Mammary microvascular endothelial cell (primary cell): ENCODE measurements at places on chromosomes 11 and 22. TPM values are rescaled to one million over a fixed set of nuclear protein-coding genes. Genes with fewer than 3 reads are reported as not detected.

The CD248 gene
- 0.07 and 0.25 TPM in 2 replicates for total RNA-seq

The GRM5 gene
- 0.07 and 0.15 TPM in 2 replicates for total RNA-seq

The GDPD4 gene
- not detected in 2 replicates for total RNA-seq

The DYNC2H1 gene
- 1.6 and 3.6 TPM in 2 replicates for total RNA-seq

The SLC22A25 gene
- not detected in 2 replicates for total RNA-seq

The MFRP gene
- total RNA-seq = 0.07 TPM in 1 of 2 replicates, not detected in the other

The EXPH5 gene
- total RNA-seq = under 0.01 and 0.15 TPM in 2 replicates

The PARVG gene
- 0.13 and 0.44 TPM in 2 replicates for total RNA-seq

The SIAE gene
- total RNA-seq = 13.9 and 14.9 TPM in 2 replicates

The PACSIN3 gene
- total RNA-seq = 8.3 and 12.8 TPM in 2 replicates

The ANGPTL5 gene
- total RNA-seq = not detected in 2 replicates

The ARHGAP8 gene
- total RNA-seq = not detected in 2 replicates

The CREB3L1 gene
- 0.10 and 0.33 TPM in 2 replicates for total RNA-seq

The IGLL1 gene
- not detected in 2 replicates for total RNA-seq

The SAMM50 gene
- 51.5 and 58.8 TPM in 2 replicates for total RNA-seq

The MRGPRX4 gene
- total RNA-seq = not detected in 2 replicates

The KMT5B gene
- 10.5 and 12.9 TPM in 2 replicates for total RNA-seq

The SCGB1A1 gene
- total RNA-seq = not detected in 2 replicates

The YDJC gene
- total RNA-seq = 78.8 and 81.2 TPM in 2 replicates

The SLC43A1 gene
- total RNA-seq = 4.5 and 7.2 TPM in 2 replicates

The DEUP1 gene
- total RNA-seq = not detected in 2 replicates

The PDE2A gene
- total RNA-seq = 105 and 112 TPM in 2 replicates

The DBX1 gene
- not detected in 2 replicates for total RNA-seq

The CYB5R2 gene
- total RNA-seq = 2.9 and 3.3 TPM in 2 replicates

The TCP11L1 gene
- 14.9 and 26.2 TPM in 2 replicates for total RNA-seq
